ENCODE measurements at places on chromosomes 3 and 15.
A peak's percentile ranks its signal among the peaks of the same experiment; 100 is the strongest.

DNA sequence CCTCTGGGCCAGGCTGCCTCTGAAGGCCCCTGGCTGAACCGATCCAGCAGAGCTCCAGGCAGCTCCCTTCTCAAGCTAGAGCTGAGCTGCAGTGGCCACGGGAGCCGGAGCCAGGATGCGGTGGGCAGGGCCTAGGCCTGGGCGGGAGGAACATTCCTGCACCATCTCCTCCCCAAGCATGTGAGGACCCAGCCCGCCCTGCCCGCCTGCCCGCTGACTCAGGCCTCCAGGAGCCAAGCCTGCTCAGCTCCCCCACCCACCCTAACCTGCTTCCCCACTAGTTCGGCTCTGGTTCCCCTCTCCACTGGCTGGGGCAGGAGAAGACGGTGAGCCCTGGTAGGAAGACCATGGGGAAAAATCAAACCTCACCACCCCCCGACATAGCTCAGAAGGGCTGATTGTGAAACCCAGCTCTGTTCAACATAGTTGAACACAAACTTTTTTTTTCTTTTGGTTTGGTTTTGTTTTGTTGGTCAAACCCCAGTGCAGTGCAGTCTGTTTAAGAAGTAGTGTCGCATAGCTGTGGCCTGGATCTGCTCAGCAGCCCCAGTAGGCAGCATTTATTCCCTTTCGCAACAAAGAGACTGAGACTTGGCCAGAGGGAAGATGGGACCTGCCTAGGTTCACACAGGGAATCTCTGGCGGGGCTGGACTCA is 13.5 kb downstream of the SNX33 start:
- DNase-seq, result peak; percentile 96

- peak; percentile 62 for DNase-seq
Measured at GRCh38 chr3:68876112-68876713, 56.1 kb downstream of the TAFA4 start.

GRCh38 chr3:112973325-112974177 is 1.4 kb downstream of the CD200R1 start:
- DNase-seq, result no peak

DNA sequence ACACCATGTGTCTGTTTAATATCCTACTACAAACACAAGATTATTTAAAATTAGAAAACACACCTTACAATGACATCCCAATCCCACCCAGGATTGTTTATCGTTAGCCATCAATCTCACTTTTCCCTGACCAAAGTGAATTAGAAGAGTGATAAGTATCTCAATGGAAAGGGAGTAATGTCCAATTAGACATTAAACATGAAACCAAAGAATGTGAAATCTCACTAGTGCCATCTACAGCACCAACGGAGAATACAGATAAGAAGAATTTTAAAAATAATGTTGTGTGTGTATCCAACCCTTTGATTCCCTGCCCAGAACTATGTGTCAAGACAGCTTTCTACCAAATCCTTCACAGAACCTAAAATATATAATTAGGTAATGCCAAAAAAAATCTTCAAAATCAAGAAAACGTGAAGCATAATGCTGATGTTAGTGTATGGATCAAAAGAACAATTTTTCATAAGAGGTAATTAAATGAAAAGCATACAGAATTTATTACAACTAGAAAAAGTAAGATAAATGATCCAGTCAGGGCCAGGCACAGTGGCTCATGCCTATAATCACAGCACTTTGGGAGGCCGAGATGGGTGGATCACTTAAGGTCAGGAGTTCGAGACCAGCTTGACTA is 64.2 kb downstream of the SCAPER start:
- DNase-seq, result peak; percentile 30

- DNase-seq, result no peak
Measured at GRCh38 chr15:91243826-91244225, 143.8 kb downstream of the SV2B start.

DNA sequence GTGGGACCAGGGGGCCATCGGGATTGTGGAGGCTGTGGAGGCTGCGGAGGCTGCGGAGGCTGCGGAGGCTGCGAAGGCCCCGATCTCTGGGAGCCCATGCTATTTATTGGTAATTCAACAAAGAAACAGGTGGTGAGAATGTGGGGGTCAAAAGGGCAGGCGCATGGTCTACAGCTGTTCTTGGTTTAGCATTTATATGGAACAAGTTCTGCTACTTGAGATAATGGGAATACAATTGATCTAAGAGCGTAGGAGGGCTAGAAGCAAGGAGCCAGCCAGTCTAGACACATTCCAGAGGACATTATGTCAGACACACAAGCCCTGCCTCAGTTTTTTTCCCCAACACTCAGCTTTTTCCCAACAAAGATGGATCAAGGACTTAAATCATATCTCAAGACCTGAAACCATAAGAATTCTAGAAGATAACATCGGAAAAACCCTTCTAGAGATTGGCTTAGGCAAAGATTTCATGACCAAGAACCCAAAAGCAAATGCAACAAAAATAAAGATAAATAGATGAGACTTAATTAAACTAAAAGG is 20.1 kb downstream of the C3orf80 start:
- no peak for DNase-seq
